ENCODE measurements at places on chromosomes 12 and 14. TPM values are rescaled to one million over a fixed set of nuclear protein-coding genes. Genes with fewer than 3 reads are reported as not detected.

GRCh38 chr14:69573831-69574262 lies 824 bp downstream of the CCDC177 start:
- no peak for DNase-seq

DNA sequence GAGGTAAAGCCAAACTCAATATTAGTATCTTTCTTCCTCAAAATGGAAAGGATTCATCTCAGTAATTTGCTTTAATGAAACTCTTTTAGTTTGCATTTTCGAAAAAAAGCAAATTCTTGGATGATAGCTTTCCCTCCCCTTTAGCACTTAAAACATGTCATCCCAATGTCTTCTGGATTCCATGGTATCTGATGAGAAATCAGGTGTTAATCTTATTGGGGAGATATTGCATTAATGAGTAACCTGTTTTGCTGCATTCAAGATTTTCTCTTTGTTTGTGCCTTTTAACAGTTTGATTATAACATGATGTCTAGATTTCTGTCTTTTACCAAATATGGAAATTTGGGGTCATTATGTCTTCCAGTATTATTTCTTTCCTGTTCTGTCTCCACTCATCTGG lies 405.1 kb upstream of the FOXG1 start:
- no peak for DNase-seq

DNA sequence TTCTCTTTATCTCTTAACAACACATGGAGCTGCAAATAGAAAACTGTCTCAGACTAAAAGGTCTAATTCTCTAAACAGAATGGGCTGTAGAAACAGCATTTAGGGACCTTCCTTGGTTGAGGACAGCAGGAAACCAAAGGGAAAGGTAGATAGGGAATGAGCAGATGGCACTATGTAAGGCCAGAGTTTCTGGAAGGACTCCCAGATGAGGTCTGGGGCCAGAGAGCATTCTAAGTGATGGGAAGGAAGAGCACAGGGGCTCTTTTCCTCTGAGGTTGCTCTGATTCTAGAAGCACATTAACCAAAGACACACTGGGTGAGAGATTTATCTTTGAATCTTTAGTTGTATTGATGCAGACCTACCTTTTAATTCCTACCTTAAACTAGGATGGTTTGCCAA lies 79.4 kb downstream of the TPH2 start:
- DNase-seq = no peak

DNA sequence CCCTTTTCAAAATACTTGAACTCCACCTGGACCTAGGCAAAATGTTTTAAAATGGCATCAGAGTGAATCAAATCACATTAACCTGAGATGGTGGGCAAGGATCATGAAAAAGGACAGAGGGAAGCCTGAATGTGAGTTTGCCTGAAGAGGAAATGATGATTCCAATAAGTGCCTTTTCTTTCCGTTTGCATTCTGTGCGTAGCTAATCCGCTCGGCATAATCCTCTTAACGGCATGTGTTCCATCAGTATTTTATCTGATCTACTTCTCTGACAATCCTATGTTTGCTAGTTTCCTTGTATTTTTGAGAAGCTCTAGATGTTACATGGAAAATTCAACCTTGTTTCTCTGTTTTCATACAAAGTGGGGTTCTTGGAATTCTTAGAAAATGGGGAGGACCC lies 354.6 kb downstream of the NRXN3 start:
- no peak for DNase-seq

DNA sequence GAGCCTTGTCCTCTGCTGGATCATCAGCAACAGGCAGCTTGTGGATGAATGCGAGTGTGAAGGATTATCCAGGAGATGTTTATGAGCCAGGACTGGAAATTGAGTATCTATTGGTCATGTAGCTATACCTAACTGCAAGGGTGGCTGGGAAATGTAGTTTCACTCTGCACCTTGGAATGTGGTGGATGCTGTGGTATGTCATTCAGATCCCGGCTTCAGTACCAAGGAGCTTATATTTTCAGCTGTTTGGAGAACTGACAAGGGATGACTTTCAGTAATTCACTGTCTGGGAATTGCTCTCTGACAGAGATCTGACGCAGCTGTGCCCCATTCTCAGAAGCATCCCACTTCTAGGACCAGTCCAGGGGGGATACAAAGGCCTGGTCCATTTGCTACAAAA lies 792.3 kb upstream of the NOVA1 start:
- DNase-seq = no peak

DNA sequence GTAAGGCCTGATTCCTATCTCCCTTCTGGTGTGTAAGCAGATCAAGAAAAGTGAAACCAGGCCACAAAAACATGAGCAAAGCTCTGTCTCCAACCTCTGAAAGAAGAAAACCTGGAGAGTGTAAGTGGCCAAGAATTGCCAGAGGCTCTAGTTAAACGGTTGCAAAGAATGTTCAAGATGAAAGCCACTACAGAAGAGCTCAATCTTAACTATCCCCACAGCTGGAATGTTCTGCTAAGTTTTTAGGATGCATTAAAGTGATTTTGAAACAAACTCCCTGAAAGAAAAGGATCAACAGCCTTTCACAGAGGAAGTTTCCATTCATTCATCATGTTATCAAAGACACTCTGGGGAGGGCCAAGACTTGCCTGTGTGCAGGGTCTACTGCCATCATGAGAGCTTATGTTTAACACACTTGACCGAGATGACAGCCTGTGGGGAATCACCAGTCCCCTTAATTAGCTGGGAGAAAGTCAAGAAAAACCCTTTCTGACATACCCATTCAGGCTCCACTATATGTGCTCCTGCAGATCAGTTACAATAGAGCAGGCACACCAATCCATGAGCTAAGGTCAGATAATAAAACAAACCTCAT lies 128.0 kb upstream of the OVCH1 start:
- no peak for DNase-seq

GRCh38 chr12:98275131-98275475 lies 240.3 kb upstream of the TMPO start:
- DNase-seq = no peak

- no peak for DNase-seq
Measured at GRCh38 chr12:105100998-105101397, 6.5 kb upstream of the WASHC4 start.

DNA sequence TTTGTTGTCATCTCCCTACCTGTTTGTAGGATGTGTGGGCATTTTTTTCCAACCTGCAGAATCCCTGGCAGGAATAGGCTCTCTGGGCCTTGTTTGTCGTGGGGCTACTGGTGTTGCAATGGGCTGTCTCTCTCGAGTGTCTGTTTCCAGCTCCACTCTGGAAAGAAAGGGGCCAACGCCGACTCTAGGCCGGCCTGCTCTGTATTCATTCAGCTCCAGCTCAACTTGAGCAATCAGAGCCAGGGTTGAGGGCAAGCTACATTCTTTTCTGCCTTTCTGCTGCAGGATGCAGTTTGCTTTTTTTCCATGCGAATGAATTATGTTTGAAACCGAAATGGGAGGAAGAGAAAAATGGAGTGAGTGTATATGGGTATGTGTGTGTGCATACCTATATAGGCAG lies 2.3 kb downstream of the JDP2 start:
- DNase-seq = no peak

- no peak for DNase-seq
Measured at GRCh38 chr14:94816113-94816512, 46.2 kb upstream of the GSC start.

DNA sequence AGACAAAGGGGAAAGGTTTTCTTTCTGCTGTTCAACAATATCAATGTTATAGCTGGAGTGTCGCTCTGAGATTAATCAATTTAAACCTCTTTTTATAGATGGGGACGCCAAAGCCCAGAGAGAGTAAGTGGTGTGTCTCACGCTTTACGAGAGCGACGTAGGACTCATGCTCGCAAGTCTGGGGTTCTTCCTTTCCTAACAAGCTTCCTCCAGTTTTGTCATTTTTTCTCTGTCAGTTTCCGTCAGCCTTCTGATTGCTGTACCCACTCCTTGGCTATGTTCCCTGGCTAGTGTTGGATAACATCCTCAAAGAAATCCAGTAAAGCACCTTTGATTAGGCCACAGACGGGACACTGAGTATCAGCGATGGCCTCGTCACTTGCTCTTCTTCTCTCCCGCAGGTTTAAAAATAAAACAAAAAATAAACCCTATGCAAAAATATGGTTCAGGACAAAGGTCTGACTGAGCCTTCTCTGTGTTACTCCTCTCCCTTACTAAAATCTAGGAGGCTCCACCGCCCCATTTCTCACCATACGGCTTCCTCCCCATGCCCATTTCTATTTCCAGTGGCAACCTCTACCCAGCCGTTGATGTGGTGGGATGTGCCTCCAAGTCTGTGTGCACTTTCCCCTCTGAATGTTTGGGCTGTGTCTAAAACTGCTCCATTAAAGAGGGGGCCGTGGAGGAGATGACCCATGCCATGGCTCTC lies 172.7 kb upstream of the PARP11 start:
- no peak for DNase-seq

- DNase-seq = no peak
Measured at GRCh38 chr12:22408610-22409376, 74.3 kb upstream of the ST8SIA1 start.

- DNase-seq = no peak
Measured at GRCh38 chr14:68730811-68731425, 61.9 kb downstream of the ZFP36L1 start.

GRCh38 chr12:2439332-2440100 lies 355.3 kb upstream of the FKBP4 start:
- DNase-seq = no peak

Gene KRT4
- total RNA-seq = 0.11 TPM

Gene SOCS4
- total RNA-seq = 18.4 TPM

Measured in foreskin keratinocyte (primary cell).